ENCODE measurements at places on chromosomes 1 and 21.
A peak's percentile ranks its signal among the peaks of the same experiment; 100 is the strongest.

DNA sequence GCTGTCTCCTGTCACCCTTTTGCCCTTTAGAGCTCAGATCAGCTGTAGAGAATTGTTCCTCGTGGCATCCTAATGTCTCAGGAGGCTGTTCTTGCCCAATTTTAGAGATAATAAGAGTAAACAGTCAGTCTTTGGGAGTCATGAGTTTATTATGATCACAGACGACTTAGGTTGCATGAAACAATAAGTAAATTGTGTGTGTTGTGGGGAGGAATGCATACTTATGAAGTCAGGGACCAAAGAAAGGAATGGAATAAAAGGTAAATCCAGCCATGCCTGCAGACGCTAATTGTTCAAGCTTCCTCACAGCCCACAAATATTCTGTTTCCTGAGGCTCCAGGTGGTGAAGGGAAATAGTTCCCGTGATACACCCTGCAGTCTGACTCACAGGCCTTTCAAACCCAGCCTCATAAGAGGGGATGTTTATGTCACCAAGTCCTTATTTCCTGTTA lies 897 bp downstream of the EPHX4 start:
- peak; percentile 9 for DNase-seq

- DNase-seq = peak; percentile 89
Observed at GRCh38 chr21:44939532-44940115, at the start of gene SLX9. Gene SLX9, plus strand, starts transcription at chr21:44940029. Its CDS starts 29 bp downstream, at chr21:44940058.

- DNase-seq = no peak
Observed at GRCh38 chr1:204866051-204866596, 4.5 kb upstream of the NFASC start.

DNA sequence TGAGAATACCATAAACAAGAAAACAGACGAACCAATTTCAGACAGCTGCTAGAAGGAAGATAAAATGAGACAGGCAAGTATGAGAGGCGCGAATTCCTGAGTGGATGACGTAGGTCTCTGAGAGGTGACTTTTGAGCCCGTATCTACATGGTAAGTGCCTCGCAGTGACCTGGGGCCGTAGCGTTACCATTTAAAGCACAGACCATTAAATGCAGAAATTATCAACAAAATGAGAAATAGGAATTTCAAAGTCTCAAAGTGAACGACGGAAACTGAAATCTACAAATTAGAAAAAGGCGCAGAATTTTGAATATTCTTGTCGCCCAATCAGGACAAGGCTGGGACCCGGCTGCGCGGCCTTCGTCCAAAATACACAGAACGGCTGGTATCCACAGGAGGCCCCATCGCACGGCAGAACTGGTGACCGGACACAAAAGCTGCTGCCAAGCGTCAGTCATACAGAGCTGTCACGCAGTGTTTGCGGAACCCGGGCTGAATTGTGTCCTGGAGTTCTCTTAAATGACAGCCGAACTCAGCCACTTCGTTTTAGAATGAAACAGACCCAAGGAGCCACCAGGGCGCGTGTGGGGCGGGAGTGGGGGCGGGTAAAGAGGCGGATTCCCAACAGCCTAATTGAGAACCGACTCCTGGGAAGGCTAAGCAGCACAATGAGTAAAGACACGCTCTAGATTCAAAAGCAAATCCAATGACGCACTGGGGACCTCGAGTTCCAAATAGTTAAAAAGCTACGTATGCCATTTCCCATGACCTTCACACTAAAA lies 13.8 kb upstream of the BOLA1 start:
- DNase-seq = peak; percentile 92

DNA sequence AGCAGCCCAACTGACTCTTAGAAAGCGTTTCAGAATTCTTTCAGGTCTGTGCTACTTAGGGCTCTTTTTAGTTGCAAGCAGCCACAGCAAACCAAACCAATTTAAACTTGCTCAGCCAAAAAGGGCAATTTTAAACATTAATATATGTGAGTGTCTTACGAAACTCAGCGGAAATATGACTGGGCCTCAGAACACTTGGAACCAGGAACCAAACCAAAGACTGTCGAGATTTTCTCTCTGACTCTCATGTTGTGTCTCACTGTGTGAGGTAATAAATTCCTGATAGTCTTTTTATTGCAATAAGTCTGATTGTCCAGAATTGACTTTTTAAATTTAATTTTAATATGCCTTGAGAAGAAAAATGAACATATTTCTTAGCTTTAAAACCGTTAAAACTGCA lies 122.3 kb downstream of the SYF2 start:
- no peak for DNase-seq

- DNase-seq = no peak
Observed at GRCh38 chr1:47823040-47823808, 174.0 kb downstream of the TRABD2B start.

DNA sequence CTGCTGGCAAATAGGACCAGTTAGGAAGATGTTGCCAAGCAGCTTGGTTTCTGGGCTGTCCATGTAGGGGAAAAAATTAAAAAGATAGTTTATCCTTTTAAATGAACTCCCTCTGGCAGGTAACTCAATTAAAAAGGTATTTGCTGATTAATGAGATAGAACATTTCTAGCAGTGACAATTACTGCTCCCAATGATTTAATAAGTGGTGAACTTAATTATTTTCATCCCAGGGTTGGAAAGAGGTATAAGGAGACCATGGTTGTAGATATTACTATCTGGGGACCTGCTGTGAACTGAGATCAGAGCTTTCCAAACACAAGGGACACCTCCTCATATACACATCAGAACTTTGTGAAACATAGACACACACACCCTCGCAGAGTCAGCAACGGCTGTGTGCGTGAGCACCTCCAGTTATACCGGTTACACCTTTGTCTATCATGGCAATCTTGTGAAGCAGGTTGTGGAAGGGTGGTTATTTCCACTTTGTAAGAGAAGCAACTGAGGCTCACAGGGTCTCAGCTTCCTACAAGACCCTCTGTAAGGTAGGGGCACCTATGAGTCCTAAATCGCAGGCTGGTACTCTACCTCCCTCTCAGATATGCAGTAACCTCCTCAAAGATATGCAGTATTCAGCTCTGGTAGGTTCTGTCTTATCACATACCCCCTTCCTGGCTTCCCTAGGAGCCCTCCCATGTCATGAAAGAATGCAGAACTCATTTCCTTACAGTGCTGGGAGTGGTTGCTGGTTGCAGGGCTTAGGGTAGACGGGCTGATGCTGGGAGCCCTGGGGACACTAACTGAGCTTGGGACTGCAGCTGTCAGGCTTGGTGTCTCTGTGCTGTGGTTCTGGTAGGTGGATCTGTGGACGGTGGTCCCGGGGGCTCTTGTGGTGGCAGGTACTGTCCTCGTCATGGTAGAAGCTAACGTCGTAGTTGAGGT lies 18.5 kb upstream of the MAGOH start:
- DNase-seq = no peak

- DNase-seq = no peak
Observed at GRCh38 chr1:39110882-39111281, 84.7 kb downstream of the NDUFS5 start.
